ENCODE measurements at places on chromosomes 11 and 22.

GRCh38 chr11:14190992-14191778, 167.8 kb downstream of the RRAS2 start:
- no peak for DNase-seq

DNA sequence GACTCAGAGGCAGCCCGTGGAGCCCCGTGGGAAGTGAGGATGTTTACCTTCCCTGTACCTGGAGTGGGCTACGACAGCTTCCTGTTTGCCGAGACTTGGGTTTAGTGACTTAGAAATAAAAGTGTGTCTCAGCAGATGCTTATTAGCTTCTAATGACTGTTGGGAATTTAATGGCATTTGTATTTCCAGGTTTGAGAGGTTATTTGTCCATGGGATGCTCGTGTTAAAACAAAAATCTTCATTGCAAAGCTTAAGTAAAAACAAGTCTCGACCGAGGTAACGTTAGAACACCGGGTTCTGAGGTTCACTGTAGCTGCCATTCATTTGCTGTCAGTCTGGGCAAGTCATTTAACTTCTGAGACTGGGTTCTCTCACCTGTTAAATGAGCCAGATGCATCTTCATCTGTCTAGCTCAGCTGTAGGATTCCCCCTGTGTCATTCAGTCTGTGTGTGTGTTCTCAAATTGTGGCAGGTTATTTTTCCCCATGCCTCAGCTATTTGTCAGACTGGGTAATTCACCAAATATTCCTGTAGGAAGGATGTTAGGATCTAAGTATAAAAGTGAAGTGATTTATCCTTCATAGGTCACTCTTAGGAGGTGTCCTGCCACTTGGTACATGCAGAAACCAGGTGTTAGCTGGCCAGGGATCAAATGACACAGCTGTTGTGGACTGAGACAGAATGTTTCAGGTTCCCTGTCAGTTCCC, 791 bp downstream of the EI24 start:
- no peak for DNase-seq

DNA sequence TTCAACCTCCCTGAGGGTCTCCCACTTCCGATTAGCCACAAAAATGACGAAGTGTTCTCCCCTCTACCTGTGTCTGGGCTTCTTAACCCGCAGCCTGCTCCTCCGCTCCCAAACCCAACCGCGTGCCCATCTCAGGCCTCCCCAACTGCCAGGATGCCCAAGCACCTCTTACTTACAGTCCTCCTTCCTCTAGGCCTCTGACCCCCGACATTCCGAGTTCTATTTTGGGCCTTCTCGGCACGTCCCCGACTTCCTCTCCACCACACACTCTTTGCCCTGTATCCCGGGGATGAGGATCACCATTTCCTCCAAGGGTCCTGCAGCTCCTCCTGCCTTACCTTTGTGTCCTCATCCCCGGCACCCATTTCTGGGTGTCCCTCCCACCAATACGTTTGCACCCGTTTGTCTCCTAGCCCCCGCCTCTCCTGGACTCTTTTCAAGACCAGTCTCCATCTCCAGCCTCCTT, 388 bp upstream of the MUS81 start:
- peak; percentile 63 for DNase-seq

- peak; percentile 13 for DNase-seq
Measured at GRCh38 chr11:8099291-8099899, 18.4 kb downstream of the TUB start.

All from NCI-H1694 treated with DMSO at 0.1 percent for 48 hours (cell line).